Activated T-helper 2 cell treated with anti-CD3 and anti-CD28 coated beads, Interferon-gamma antibody, Interleukin-2, Interleukin-4, amounts not matched to agents 10 μg/mL and 5 μg/mL and 100 μg/mL, durations not matched to agents 14 hours and 24 hours and 36 hours (primary cell): ENCODE measurements at places on chromosomes 6 and 20.
A peak's percentile ranks its signal among the peaks of the same experiment; 100 is the strongest.

- peaks cover 64% of the 10 kb centered on the region for H3K4me1 ChIP-seq
- no peak for DNase-seq
- peak overlapping the region; percentile 85 for H3K27ac ChIP-seq
- H3K27me3 ChIP-seq: no peaks in the 10 kb centered on the region
These were observed 21.7 kb downstream of the GFOD1 start for GRCh38 chr6:13465734-13466133.

DNA sequence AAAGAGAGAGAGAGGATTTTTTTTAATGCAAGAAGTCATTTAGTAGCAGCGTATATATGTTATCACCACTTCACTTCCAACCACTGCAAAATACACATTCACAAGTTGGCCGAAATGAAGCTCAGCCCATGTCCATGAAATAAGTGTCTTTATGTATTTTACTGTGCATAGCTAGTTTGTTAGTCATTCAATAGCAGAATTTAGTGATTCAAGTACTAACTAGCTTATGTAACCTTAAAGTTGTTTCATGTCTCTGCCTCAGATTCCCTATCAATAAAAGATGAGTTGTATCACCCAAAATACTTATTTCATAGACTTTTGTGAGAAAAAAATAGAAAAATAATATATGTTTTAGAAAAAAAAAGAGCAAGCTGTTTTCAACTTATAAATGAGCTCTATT lies 153.7 kb upstream of the PRDM1 start:
- no peaks in the 10 kb centered on the region for H3K27me3 ChIP-seq
- no peaks in the 10 kb centered on the region for H3K36me3 ChIP-seq

DNA sequence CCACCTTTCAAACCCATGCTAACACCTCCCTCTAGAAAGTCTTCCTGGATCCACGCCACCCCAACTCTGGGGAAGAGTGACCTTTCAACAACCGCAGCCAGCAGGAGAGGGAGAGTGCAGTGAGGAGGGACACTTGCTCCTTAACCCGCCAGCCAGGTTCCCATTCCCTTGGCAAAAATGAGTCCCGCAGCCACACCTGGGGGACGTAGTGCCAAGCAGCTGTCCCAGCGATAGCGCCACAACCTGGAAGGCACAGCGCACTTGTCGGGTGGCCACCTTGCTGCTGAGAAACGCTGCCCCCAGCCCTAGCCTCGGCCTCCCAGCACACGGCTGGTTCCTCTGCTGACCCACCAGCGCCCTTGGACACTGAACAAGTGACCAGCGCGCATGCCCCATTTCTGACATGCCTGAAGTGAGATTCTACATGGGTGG lies 119.3 kb downstream of the JPH2 start:
- no peak overlapping the region for H3K4me3 ChIP-seq
- no peak for DNase-seq
- H3K27ac ChIP-seq: no peak overlapping the region
- H3K4me1 ChIP-seq: peaks cover 36% of the 10 kb centered on the region
- H3K27me3 ChIP-seq: peaks cover 14% of the 10 kb centered on the region

- H3K36me3 ChIP-seq: peaks cover 3% of the 10 kb centered on the region
- no peak overlapping the region for H3K4me3 ChIP-seq
- no peak for DNase-seq
- H3K4me1 ChIP-seq: peaks cover 10% of the 10 kb centered on the region
- no peak overlapping the region for H3K27ac ChIP-seq
These were observed 37.3 kb upstream of the UST start for GRCh38 chr6:148709577-148709976.

- no peak overlapping the region for H3K27ac ChIP-seq
- no peaks in the 10 kb centered on the region for H3K36me3 ChIP-seq
- no peak for DNase-seq
- H3K27me3 ChIP-seq: peaks cover 10% of the 10 kb centered on the region
These were observed 107.5 kb downstream of the LRFN2 start for GRCh38 chr6:40479706-40480105.

DNA sequence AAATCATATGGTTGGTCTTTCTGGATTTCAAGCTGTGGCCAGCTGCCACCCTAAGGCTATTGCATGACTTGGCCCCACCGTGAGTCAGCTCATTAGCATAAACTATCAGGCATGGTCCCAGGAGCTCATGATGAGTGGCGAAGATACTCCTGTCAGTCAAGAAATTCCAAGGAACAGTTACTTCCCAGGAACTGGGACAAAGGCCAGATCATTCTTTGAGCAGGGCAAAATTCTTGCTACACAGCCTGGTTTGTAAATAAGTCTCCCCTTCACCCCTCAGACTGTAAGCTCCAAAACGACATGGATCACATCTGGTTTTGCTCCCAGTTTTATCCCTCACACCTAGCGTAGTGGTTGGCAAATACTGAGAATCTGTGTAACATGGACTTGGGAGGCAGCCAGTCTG lies 33.0 kb upstream of the KIAA1586 start:
- H3K4me1 ChIP-seq: no peaks in the 10 kb centered on the region
- H3K27me3 ChIP-seq: peaks cover 21% of the 10 kb centered on the region
- no peaks in the 10 kb centered on the region for H3K36me3 ChIP-seq
- no peak overlapping the region for H3K27ac ChIP-seq
- H3K4me3 ChIP-seq: no peak overlapping the region
- no peak for DNase-seq

- DNase-seq: peak; percentile 39
- H3K27me3 ChIP-seq: no peaks in the 10 kb centered on the region
- peaks cover 5% of the 10 kb centered on the region for H3K36me3 ChIP-seq
- peak overlapping the region; percentile 66 for H3K27ac ChIP-seq
- H3K4me1 ChIP-seq: peaks cover 85% of the 10 kb centered on the region
These were observed 25.9 kb upstream of the EFHC1 start for GRCh38 chr6:52394251-52394666.

DNA sequence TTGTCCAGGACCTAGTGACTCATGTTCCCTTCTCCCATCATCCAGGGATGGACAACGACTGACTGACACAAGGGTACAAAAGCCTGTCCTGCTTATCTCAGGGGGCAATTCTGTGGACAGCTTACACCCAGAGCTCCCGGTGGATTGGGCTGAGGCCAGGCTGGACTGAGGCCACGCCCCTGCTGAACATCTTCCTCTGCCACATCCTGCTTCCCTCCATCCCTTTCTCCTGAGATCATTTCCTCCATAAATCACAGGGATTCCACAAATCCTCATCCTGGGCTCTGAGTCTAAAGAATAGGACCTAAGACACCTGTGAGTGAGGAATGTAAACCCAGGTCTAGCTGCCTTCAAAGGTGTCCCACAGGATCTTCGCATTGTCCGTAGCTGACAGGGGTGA lies 30.4 kb upstream of the RNF24 start:
- peaks cover 3% of the 10 kb centered on the region for H3K27me3 ChIP-seq
- H3K27ac ChIP-seq: no peak overlapping the region
- DNase-seq: no peak
- H3K36me3 ChIP-seq: no peaks in the 10 kb centered on the region
- H3K4me3 ChIP-seq: no peak overlapping the region
- H3K4me1 ChIP-seq: peaks cover 11% of the 10 kb centered on the region

DNA sequence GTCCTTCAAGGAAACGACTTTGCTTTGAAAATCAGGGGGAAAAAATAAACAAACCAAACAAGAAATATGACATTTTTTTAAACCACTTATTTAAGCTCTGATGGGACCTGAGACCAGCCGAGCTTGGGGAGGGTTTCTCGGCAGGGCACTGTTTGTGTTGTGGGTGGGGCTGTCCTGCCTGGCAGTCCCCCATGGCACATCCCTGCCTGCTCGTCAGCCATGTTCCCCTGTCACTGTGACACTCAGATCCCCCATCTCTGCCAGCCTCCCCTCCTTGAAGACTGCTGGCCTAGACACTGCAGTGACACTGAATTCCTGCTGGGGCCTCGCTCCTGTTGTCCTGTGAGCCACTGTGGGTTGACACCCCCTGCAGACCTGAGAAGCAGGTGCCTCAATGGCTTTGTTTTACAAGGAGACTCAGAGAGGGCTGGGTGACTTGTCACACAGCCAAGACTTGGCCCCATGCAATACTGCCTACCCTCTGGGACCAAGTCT lies 95.1 kb upstream of the PTPN1 start:
- H3K27ac ChIP-seq: no peak overlapping the region
- peaks cover 24% of the 10 kb centered on the region for H3K27me3 ChIP-seq
- no peaks in the 10 kb centered on the region for H3K36me3 ChIP-seq
- H3K4me3 ChIP-seq: no peak overlapping the region
- H3K4me1 ChIP-seq: peaks cover 5% of the 10 kb centered on the region

DNA sequence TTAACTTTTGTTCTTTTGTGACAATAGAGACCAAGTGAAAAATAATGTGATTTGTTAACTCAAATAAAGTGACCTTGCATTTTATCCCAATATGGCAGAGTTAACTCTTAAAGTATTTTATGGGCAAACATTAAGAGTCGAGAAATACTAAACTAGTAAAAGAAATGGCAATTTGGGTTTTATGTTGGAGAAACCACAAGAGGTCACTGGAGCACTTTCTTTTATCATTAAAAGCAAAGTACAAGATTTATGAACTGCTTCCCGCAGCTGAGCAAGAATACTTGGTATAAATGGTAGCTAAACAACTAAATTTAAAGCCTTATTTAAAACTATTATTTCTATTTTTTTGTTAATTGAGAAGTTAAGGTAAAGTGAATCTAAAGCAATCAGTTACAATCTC lies 33.5 kb upstream of the MCM9 start:
- H3K4me1 ChIP-seq: no peaks in the 10 kb centered on the region
- no peak for DNase-seq
- no peaks in the 10 kb centered on the region for H3K36me3 ChIP-seq
- no peaks in the 10 kb centered on the region for H3K27me3 ChIP-seq
- H3K27ac ChIP-seq: no peak overlapping the region

DNA sequence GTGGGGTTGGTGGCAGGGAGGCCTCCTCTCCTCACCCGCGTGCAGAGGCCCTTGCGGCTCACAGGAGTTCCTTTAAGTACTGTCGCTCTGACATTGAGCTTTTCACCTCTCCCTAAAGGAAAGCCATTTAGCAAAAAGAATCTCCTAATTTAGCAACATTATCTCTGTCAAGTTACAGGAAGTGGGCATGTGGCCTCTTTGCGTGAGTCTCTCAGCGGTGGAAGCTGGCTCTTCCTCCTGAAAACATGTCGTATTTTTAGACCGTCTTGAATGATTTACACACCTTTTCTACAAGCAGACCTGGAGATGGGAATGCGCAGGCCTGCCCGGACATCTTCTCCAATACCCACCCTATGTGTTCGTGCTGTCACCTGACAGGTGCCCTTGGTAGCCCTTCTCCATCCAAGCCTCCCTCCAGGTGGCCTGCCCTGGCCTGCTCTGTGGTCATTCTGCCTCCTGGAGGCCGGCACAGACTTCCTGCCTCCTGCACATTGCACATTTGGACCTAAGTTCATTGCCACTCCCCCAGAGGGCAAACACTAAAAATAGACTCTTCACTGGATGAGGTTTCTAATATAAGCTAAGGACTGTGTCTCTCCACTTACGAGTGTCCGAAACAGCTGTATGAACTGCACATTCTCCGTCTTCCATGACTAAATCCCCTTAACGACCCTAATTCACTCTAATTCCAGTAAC lies 18.5 kb upstream of the PHACTR3 start:
- no peaks in the 10 kb centered on the region for H3K36me3 ChIP-seq
- no peak overlapping the region for H3K27ac ChIP-seq
- no peak for DNase-seq
- H3K4me1 ChIP-seq: peaks cover 3% of the 10 kb centered on the region

DNA sequence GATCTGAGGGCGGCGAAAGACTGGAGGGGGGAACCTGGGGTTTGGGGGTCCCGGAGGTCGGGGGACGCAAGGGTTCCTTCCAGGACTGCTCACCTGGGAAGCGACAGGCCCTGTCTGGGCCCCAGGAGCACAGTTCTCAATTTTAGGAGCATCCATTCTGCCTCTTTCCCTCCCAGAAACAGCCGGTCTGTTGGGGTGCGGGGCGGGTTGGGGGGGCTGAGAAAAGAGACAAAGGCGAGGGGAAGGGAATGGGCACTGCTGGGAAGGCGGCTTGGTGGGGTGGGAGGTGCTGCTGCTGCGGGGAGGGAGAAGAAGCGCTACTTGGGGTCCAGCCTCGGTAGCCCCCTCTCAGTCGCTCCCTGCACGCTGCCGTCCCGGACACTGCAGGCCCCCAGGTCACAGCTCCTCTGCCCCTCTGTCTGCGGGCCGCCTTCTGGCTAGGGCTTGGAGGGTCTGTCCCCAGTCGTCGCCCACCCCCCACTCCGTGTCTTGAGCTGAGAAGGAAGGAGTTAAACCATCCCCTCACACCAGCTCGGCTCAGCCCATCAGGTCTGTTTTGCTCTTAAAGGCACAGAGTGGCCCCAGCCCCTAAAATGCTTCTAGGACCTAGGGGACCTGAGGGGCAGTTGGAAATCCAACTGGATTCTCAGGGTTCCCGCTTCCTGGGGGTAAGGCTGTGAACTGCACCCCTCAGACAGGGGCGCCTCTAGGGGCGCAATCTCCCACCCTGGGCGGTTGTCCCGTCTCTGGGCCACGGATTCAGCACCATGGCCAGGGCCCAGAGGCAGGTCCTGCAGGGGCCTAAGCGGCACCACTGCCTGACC lies 690 bp downstream of the GDAP1L1 start:
- no peak overlapping the region for H3K4me3 ChIP-seq
- H3K27me3 ChIP-seq: peaks cover 25% of the 10 kb centered on the region
- DNase-seq: no peak
- no peak overlapping the region for H3K27ac ChIP-seq
- no peaks in the 10 kb centered on the region for H3K36me3 ChIP-seq

GRCh38 chr20:33552519-33552918 lies 62.6 kb downstream of the CBFA2T2 start:
- H3K4me1 ChIP-seq: peaks cover 22% of the 10 kb centered on the region
- no peaks in the 10 kb centered on the region for H3K27me3 ChIP-seq
- no peak for DNase-seq
- H3K36me3 ChIP-seq: peaks cover 17% of the 10 kb centered on the region

GRCh38 chr20:33518071-33518470 lies 28.2 kb downstream of the CBFA2T2 start:
- H3K4me3 ChIP-seq: no peak overlapping the region
- DNase-seq: no peak
- H3K36me3 ChIP-seq: no peaks in the 10 kb centered on the region
- no peaks in the 10 kb centered on the region for H3K27me3 ChIP-seq

DNA sequence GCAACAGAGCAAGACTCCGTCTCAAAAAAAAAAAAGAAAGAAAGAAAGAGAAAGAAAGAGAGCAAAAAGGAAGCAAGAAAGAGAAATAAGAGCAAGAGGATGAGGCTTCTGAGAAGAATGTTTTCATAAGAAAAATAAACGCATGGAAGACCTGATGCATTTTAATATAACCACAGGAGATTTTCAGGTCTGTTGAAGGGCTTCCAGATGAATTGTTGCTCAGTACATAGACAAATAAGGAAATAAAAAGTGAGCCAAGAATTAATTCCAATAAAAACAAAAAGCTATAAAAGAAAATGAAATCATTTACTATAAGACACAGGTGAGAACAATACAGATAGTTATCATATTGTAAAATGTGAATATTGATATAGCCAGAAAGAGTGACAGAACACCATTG lies 43.5 kb downstream of the PERP start:
- H3K27ac ChIP-seq: no peak overlapping the region
- H3K27me3 ChIP-seq: peaks cover 25% of the 10 kb centered on the region
- H3K4me3 ChIP-seq: no peak overlapping the region
- no peaks in the 10 kb centered on the region for H3K4me1 ChIP-seq
- no peak for DNase-seq

GRCh38 chr20:39985271-39985827 lies 703.7 kb downstream of the MAFB start:
- H3K4me3 ChIP-seq: no peak overlapping the region
- no peak overlapping the region for H3K27ac ChIP-seq
- H3K36me3 ChIP-seq: no peaks in the 10 kb centered on the region
- no peak for DNase-seq
